ENCODE measurements at places on chromosomes 6 and 20.

GRCh38 chr20:25245461-25245860 is 2.4 kb upstream of the PYGB start:
- no peak for DNase-seq

DNA sequence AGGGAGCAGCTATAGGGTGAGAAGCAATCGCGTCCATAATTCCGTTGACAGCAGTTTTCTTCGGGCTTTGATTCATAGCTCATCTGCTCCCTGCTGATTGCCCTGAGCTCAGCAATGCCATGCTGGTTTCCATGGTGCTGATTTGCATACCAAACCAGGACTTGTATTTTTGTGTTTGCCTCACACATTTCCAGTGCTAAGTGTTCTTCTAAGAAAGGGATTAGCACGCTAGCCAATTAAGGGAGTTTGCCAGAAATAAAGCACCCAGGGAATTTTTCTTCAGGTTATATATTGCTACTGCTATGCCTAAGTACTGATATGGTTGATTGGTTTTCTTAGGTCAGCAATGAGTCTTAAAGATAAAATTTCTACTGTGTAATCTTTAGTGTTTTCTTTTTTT is 177.6 kb downstream of the PLCB1 start:
- DNase-seq, result no peak

- DNase-seq, result no peak
These were observed 5.1 kb upstream of the TUBB1 start for GRCh38 chr20:59013959-59014608.

DNA sequence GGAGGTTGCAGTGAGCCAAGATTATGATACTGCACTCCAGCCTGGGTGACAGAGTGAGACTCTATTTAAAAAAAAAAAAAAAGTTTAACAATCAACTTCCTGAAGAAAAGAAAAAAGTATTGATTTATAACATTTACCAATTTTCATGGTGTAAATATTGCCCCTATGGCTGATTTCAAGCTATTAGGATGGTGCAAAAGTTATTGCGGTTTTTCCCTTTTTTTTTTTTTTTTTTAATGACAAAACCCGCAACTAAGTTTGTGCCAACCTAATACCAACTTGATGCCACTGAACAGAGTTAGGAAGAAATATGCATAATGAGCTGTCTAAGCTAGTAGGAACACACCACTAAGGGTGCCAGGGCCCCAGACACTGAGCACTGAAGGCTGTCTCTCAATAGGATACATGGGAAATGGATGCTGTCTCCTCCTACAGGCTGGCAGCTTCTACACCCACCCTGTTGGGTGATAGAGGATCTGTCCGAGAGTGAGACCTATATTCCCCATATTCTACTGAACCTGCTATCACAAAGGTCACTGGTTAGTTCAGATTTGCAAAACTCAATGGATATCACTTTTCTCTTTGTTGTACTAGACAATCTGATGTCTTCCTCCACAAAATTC is 6.5 kb upstream of the PERP start:
- no peak for DNase-seq

- DNase-seq, result no peak
These were observed 1.1 kb downstream of the ID1 start for GRCh38 chr20:31605902-31606803.

DNA sequence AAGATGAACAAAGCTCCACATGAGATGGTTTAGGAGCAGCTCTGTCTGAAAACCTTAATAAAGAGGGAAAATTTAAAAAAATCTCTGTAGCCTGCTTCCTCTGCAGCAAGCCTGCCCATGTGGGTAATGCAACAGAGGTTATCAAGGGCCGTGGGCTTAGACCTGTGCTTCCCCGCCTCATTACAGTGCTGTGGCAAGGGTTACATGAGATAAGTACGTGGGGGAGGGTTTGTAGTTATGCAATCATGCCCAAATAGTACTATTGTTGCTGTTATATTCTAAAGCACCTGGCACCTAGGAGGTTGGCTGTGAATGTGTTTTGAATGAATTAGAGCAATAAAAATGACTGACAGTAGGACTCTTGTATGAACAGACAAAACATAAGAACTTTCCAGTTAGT is 68.3 kb downstream of the PKHD1 start:
- DNase-seq, result no peak

- no peak for DNase-seq
These were observed 6.4 kb downstream of the LZTS3 start for GRCh38 chr20:3166913-3167342.

GRCh38 chr6:87825821-87826221 is 123.8 kb upstream of the AKIRIN2 start:
- DNase-seq, result no peak

- DNase-seq, result peak; percentile 4
These were observed 399.8 kb upstream of the MAN1A1 start for GRCh38 chr6:119749335-119749734.

- DNase-seq, result no peak
These were observed 258.9 kb downstream of the KIF16B start for GRCh38 chr20:16314320-16314719.

- DNase-seq, result no peak
These were observed 219.6 kb downstream of the ANKRD60 start for GRCh38 chr20:58008866-58009265.

GRCh38 chr20:49956689-49957088 is 20.5 kb downstream of the RNF114 start:
- no peak for DNase-seq

DNA sequence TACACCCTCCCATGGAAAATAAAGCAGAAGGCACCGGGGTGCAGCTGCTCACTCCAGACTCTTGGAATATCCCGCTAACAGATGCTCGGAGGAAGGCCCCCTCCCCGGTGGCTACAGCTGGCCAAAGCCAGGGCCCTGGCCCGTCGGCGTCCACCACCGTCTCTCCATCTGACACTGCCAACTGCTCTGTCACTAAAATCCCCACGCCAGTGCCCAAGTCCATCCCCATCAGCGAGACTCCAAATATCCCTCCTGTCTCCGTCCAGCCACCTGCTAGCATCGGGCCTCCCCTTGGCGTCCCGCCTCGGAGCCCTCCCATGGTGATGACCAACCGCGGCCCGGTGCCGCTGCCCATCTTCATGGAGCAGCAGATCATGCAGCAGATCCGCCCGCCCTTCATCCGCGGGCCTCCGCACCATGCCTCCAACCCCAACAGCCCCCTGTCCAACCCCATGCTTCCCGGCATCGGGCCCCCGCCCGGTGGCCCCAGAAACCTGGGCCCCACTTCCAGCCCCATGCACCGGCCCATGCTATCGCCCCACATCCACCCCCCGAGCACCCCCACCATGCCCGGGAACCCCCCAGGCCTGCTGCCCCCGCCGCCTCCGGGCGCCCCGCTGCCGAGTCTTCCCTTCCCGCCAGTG is 143.9 kb downstream of the SOBP start:
- no peak for DNase-seq

- no peak for DNase-seq
These were observed 208.1 kb upstream of the AGPAT4 start for GRCh38 chr6:161481786-161482516.

- no peak for DNase-seq
These were observed 1.7 kb upstream of the NHSL1 start for GRCh38 chr6:138500867-138501446.

DNA sequence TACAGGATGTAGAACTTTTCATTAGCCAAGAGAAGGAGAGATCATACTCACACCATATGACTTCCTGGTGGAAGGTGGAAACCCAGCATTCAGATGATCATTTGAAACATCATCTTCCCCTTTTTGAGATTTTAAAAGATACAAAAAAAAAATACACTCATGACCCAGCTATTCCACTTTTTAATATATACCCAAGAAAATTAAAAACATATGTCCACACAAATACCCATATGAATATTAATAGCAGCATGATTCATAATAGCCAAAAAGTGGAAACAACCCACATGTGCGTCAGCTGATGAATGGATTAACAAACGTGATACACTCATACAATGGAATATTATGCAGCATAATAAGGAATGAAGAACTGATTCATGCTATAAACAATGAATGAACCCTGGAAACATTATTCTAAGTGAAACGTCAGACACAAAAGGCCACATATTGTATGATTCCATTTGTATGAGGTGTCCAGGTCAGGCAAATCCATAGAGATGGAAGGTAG is 130.0 kb upstream of the SGK1 start:
- peak; percentile 84 for DNase-seq

DNA sequence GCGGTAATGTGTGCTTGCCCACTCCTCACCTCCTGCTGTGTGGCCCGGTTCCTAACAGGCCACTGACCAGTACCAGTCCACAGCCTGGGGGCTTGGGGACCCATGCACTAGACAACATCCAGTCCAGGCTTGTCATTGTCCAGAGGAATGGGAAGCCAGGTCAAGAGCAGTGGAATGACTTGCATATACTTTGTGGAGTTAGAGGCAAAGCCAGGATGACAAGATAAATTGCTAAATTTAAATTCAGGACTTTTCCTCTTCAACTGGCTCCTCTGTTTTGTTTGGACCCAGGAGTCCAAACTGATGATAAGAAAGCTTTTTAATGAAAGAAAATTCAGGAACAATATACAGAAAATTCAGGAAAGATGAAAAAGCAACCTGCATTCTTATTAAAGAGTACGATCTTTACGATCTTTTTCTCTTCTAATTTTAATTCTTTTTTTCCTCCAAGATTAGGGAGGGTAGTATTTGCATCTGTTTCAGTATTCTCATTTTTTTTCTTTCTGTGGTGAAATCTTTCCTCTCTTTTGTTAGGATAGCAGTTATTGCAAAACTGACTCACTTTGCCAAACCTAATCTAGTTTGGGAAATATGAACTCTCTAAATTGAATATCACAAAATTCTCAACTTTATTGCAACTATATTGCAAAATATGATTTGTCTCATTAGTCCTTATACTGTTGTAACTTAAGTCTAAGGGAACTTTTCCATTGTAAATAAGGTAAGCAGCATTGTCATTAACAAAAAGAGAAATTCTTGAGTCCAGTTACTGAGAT is 48.2 kb downstream of the DCBLD1 start:
- DNase-seq, result no peak

DNA sequence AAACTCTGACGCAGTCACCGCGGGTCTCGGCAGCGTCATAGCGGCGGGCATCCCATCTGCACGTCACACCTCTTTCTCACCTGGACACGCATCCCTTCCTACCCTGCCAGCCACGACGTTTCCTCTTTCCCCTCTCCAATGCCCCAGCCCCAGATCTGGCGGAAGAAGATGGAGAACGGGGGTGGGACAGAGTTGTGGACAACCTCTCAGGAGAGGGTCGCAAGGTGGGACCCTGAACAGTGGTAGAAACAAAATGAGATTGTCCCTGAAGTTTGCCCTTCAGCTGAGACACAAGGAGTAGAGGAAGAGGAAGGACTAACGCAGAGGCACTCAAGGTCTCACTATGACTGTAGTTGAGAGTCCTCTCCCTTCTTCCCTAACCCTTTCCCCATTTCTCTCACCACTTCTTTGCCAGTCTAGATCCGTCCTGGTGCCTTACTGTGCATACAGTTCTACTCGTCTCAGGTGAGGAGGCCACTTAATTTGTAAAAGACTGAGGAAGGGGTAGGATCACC is 562 bp downstream of the TRIM39 start:
- DNase-seq, result no peak

DNA sequence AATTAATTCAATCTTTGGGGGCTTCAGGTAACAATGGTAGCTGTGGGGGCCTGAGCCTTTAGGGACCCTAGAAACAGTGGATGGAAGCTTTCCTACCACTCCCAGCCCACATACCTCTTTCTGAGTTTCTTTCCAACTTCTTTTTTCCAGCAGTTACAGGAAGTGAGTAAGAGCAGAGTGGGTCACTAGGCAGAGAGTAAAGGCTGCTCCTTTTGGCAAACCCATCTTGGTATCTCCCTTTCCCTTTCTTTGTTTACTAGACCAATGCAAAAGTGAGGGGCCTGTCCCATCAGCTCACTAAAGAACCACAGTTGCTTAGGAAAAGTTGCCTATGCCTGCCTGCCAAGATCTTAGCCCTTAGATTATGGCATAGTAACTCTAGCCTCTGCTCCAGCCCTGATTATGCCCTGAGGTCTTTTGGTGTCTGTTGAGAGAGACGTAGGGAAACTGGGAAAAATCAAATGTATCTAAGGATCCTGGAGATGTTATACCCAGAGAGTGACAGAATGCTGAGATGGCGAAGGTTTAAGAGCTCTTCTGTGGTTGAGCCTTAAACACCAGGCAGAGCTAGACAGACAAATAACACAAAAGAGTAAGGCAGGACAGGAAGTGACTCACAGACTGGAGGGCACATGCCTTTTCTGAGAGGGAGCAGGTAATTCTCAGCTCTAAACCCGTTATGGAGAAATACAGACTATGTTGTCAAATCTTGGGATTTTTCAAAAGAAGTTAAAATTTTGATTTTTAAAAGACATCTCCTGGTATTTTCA is 31.3 kb downstream of the TRMT6 start:
- DNase-seq, result no peak

DNA sequence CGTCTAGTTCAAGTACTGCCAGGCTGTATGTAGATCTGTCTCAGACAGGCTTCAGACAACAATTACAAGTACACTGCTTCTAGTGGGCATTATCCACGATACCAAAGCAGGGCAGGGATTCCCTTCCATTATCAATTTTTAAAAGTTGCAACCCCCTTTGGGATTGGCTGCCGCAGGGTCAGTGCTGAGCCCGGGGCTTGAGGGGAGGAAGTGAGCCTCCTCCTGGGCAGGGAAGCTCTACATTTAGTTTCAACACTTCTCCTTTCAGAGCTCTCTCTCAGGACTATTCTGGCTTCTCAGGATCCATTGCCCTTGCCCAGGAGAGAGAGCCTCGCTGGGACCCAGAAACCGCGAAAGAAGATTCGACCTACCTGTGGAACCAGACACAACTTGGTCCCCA is 1.5 kb downstream of the HTR1B start:
- DNase-seq, result no peak

DNA sequence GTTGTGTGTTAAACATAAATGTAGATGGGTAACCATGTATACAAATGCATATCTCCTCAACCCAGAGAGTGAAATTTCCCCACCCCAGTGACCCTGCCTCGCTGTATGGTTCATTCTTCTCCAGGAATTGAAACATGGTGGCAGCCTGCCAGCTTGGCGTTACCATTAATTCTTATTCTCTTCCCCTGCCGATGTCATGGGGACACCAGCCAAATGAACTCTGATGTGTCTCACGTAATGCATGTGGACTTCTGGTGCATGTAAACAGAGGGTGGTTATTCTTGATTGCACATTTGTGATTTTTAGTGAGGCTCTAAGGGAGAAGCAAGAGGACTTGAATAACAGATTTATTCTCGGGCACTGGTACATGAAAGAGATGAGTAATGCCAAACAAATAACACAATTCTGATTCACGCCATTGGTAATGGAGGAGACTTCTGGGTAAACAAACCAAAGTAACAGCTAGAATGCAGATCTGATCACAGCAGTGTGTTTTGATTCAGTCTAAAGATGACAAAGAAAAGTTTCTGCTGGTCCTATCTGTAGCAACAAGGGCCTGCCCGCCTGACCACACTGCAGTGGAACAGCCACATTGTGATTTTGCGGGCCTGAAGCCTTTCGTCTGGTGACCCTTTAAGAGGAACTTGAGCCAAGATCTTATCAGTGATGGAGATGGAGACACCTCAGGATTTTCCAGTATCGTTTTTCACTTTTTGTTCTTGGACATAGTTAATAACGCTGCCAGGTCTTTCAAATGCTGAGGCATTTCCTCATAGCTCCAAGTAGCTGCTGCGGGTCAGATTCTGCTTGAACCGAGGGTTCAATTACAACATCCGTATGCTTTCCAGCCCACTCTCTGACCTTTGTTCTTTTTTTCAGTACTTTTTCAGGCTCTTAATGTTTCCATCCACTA is 171.8 kb upstream of the AKAP12 start:
- DNase-seq, result peak; percentile 87
